ENCODE measurements at places on chromosomes 1 and 21.
A peak's percentile ranks its signal among the peaks of the same experiment; 100 is the strongest.

GRCh38 chr1:191320062-191320461 lies 838.2 kb upstream of the RGS18 start:
- no peak for DNase-seq

DNA sequence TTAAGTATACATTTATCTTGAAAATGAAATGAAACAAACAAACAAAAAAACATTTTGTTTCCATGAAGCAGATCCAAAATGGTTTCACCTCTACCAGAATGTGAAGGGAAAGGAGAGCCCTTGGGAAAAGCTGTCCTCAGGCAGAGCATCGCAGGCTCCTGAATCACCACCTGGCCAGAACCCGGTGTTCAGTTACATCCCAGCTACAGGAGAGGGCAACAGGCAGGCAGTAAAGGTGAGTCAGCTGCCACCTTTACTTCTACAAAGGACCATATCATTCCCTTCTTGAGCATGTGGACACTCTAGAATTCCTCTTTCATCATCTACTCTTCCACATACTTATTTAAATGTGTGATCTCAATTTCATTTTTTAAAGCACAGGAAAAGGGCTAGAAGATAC lies 151.2 kb downstream of the PIGK start:
- no peak for DNase-seq

DNA sequence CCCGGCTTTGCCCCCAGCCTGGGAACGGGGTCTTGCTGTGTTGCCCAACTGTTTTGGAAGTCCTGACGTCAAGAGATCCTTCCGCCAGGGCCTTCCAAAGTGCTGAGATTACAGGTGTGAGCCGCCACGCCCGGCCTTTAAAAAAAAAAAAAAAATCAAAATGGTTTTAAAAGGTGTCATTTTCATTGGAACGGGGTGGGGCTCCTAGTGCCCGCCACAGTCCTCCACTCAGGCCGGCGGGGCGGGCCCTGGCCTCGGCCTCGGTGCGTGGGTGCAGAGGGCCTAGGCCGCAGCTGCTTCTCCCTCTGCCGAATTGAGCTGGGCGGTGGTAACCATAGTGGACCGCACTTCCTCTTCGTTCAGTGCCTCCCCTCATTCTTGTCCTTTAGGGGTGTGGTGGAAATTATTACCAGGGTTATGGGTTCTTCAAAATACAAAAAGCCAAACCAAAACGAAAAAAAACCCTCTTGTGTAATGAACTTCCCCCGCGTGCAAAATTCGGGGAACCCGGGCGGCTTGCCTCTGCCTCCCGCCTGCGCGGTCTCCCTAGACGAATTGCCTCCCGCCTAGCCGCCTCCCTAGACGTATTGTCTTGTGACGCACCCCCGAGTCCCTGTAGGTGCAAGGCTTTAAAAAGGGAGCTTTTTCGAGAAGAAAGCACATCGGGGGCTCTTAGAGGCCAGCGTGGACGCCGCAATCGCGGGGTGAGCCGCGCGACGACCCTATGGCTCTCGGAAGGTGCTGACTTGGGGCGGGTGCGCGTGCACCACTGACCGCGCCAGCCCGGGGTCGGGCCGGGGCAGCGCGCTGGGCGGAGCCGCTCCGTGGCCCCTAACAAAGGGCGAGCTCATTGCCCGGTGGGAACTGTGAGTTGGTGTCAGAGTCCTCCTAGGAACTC lies 10.5 kb upstream of the SPEN start:
- no peak for DNase-seq

DNA sequence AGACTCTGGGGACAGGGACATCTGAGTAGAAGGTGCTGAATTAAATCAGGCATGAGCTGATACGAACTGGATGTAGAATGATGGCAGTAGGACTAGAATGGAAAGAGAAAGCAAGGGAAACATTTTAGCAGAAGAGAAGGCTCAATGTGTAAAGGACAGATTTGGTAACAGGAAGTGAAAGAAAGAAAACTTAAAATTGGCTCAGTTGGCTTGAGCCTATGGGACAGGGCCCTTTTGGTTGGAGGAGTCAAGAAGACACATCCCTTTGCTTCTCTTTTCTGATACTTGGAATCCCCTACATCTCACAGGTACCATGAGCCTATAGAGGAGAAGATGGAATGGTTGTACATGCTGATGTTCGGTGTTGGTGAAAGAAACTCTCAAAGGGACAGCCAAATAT lies 300.6 kb upstream of the PLXNA2 start:
- no peak for DNase-seq

DNA sequence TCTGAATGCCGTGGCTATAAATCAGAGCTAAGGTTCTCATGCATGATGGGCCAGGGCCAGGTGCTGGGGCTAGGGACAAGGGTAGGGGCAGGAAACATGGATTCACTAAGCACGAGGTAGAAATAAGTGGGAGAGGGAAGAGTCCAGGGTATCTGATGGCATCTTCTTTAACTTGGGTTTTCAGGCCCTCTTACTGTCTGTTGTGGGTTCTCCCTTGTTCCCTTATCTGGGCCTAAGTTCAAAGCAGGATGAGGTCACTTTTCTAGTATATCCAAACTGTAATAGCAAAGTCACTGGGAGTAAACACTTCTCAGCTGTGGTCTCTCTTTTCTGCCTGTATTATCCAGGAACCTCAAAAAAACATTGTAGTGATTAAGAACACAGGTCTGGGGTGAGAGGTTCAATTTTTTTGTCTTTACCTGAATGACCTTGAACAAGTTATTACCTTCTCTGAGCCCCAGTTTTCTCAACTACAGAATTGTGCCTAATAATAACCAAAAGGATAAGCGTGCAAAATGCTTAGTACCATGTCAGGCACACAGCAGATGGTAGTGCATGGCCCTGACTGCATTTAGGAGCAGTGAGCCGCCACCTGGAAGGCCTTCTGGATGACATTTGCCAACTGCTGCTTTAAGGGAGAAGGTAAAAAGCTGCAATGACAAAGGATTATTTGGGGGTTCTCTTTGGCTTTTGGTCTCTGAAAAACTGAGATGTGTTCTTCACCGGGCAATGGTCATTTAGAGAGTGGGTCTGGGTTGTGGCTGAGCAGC lies 53.6 kb upstream of the A3GALT2 start:
- DNase-seq: no peak

DNA sequence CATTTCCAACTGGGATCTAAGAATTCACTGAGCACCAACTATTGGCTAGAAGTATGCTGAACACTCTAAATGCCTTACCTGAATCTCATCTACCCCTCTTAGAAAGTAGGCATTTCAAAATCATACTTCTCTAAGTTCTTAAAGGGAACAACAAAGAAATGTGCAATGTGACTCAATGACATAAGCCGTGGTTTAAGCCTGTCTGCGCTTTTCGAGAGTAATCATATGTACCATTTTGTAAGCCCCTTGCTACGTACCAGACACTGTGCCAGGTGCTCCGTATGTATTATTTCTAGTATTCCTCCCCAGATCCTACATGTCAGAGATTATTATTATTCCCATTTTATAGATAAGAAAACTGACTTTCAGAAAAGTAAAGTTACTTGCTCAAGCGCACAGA lies 454.2 kb downstream of the SETD4 start:
- DNase-seq: no peak

DNA sequence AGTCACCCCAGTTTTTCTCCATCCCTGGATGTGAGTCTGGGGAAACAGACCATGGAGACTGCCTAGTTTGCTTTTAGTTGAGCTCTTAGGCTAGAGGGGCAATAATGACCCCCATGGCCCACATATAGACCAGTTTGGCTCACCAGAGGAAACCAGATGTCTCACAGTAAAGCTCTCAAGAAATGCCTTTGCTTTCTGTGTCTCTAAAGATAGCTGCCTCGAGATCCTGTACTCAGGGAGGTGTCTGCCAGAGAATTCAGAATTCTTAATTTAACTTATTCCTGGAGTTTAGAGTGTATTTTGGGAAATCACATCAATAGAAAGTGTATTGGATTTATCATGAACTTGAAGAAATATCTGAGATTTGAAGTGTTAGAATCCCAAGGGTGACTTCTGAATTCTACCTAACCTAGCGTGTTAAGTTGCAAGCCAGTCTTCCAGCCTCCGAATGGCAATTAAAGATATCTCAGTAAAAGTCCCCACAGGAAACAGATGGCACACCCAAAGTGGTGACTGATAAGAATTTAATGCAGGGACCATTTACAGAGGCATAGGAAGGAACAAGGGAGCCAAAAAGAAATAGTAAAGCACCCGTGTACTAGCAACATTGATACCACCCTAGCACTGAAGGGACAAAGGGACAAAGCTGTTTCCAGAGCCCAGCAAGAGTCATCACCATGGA lies 37.1 kb downstream of the STYXL2 start:
- DNase-seq: no peak

- DNase-seq: no peak
Measured at GRCh38 chr1:56024155-56024554, 555.2 kb downstream of the PLPP3 start.

DNA sequence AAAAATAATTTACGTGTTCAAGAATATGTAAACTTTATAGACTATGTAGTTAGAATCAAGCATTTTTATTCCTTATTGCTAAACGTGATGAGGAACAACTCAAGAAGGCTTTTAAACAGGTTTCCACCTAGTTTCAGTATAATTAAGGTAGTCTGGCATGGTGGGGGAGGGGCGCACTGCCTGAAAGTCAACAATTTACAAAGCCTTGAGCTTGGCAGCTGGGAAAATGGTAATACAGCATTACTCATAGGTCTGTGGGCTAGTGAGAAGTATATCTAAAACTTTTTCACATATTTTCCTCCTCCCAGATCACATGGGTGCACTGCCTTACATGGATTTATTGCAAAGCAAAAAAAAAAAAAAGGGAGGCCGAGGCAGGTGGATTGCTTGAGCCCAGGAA lies 75.2 kb downstream of the EVI5 start:
- DNase-seq: peak; percentile 43

GRCh38 chr21:26683996-26684395 lies 110.9 kb upstream of the CYYR1 start:
- no peak for DNase-seq

DNA sequence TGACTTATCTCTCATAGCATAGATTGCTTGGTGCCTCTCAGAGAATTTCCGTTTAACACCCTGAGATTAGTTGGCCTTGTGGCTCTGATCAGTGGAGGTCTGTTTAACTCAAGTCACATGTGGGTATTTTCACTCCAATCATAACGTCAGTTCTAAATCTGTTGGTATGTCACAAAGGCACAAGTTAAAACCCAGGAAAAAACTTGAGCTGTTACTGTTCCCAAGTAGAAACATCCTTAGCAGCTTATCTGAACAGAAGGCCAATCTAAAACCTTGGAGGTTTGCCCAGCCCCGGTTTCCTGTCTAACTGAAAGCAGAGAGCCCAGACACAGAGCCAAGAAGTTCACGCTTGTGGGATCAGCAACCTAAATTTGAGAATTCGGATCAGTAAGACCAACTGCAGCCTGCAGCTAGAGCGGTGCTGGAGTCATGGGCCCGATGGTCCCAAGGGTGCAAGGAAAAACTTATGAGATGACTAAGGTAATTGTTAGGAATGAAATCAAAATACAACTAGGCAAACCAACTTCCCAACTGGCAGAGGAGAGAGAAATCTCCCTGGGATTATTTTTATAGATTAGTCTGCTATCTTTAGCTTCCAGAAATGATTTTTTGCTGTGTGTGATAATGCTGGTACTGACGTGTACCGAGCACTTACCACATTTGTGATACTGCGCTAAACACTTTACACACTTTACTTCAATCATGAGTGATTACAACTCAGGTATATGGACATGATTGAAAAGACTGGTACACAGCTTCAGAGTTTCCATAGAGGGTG lies 90.2 kb upstream of the C1orf21 start:
- no peak for DNase-seq

GRCh38 chr1:209404577-209404976 lies 178.9 kb upstream of the CAMK1G start:
- no peak for DNase-seq
